ENCODE measurements at places on chromosomes 2 and 18.

GRCh38 chr2:98295275-98295674 is 51.0 kb upstream of the CNGA3 start:
- DNase-seq, result no peak

- DNase-seq, result no peak
These were observed 61.3 kb upstream of the FHL2 start for GRCh38 chr2:105460048-105460732.

- DNase-seq, result no peak
These were observed 460.8 kb downstream of the IRS1 start for GRCh38 chr2:226338825-226339224.

DNA sequence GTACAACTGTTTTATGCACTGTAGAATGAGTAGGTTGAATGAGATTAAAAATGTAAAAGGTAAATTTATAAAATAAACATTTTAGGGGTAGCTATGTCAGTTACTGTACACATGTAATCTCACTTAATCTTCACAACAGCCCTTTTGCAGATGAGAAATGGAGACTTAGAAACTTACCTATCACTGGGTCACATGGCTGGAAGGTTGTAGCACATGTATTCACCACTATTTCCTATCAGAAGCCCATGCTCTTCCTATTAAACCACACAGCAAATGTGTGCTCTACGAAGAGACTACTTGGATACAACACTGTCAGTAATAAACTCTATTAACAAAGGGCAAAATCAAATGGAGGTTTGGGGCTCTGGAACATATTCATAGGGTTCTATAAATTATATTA is 60.5 kb downstream of the VWC2L start:
- no peak for DNase-seq

- DNase-seq, result no peak
These were observed 69.4 kb downstream of the SCG2 start for GRCh38 chr2:223532712-223533111.

DNA sequence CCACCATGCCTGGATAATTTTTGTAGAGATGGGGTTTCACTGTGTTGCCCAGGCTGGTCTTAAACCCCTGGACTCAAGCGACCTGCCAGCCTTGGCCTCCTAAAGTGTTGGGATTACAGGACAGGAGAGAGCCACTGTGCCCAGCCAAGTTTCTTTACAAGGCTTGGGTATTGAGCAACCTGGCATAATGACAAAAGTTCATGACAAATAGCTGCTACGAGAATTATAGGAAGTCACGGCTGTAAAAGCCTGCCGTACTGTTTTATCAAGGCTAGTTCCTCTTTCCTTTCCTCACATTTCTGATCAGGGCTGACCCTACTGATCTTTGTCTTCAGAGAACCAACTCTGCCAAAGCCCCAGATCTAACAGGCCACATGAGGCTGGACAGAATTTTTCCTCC is 490.4 kb upstream of the SPRED2 start:
- DNase-seq, result peak; percentile 72

DNA sequence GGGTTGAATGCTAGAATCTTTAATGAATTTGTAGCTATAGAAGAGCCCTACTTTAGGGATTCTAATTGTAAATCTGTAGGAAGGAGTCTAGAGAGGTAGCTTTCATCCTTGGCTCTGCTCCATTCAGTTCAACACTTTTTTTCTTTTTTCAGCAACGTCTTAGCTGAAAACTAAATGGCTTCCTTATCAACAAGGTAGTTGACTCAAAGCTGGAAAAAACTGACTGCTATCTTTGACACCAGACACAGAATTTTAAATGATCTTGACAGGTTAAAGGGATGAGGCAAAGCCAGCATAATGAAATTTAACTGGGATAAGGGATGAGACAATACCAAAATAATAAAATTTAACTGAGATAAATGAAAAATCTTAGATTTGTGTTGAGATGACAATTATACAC is 54.9 kb downstream of the TMEFF2 start:
- no peak for DNase-seq

DNA sequence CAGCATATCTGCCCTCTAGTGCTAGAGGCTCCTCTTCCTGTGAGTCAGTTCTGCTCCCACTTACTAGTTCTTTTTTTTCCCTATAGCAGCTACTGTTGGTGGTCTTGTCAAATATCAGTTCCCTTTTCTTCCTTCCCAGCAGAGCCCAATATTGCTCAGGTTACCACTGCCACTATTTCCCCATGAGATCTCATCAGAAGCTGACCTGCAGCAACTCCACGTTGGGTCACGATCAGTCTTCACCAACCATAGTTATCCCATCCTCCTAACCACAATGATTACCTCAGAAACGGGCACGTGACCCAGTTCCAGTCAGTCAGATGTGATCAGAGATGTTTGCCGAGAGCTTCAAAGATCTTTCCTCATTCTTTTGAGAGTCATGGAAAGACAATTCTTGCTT is 59.7 kb upstream of the CAPN13 start:
- no peak for DNase-seq

- DNase-seq, result no peak
These were observed 28.6 kb downstream of the IRS1 start for GRCh38 chr2:226771067-226771466.

GRCh38 chr2:63598981-63599380 is 10.2 kb downstream of the MDH1 start:
- DNase-seq, result no peak

- no peak for DNase-seq
These were observed 248.3 kb downstream of the EN1 start for GRCh38 chr2:118599141-118599540.

- no peak for DNase-seq
These were observed 161.2 kb upstream of the SIX2 start for GRCh38 chr2:45170191-45171135.

DNA sequence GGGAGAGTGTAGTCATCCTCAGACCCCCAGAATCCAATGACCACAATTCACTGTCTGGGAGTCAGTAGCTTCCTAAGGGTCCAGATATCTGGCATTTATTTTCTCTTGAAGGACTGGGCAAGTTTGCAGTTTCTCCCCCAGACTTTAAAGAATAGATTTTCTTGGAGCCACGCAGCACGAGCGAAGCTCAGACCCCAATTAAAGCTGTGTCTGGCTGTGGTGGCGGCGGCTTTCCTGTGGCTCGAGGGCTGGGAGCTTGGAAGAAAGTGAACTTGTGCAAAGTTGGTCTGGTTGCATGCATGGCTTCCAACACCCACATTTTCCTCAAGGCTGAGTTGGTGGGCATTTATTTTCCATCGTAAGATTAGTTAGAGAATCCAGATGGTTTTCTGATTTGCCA is 105.0 kb downstream of the ACKR3 start:
- DNase-seq, result no peak

Measured in A673 (cell line).